Ureter (tissue), 1 donor: ENCODE measurements at places on chromosomes 16 and 17. TPM values are rescaled to one million over a fixed set of nuclear protein-coding genes. Genes with fewer than 3 reads are reported as not detected.

The GPR179 gene
- 0.05 TPM for total RNA-seq

The MYH8 gene
- total RNA-seq, result not detected

The TM4SF5 gene
- not detected for total RNA-seq

The GUCY2D gene
- total RNA-seq, result 0.81 TPM
